A172 (cell line): ENCODE measurements at places on chromosomes 2 and 18.

DNA sequence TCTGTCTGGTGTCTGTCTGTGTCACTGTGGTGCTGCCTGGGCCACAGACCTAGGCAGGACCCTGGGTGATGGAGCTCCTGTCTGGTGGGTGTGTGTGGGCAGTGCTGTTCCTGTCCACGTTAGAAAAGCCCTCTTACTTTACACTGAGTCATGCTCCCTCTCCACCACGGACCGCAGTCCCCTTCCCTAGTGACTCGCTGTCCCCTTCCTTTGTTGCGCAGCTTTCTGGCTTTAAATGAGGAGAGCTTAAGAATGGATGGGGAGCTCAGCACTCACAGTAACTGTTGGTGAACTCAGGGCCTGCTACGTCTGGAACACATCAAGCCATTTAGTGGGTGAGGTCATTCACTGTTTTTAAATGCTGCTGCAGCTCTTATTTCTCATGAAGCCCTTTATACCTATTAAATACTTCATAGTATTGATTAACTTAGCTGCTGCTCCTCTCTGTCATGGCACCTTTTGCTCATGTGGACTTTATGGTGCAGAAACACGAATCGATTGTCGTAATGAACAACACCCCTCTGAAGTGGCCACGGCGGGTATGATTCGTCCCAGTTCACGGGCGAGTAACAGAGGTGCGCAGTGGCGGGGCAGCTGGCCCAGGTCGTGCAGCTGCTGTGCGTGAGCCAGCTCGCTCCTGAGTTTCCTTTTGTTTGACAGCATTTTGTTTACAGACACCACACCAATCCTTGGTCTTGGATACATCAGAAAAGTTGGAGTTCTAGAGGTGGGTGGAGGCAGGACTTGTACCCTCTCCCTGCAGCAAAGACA, 100.4 kb downstream of the LDLRAD4 start:
- DNase-seq = peak; percentile 33

DNA sequence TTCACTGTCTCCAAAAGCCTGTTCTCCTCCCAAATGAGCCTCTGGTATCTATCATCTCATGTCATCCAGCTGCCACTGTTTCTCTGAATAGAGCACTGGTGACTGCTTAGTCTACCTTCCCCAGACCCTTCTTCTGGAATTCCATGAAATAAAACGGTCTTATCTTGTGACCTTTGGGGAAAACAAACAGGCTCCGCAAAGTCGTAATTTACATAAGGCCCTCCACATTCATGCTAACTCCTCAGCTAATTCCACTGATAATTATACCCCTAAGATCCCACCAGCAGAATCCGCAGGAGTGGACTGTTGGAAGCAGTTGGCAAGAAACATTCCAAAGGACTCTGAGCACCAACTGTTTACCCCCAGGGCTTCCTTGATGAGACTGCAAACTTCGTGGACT, 33.9 kb upstream of the CHN1 start:
- DNase-seq = no peak

GRCh38 chr2:240237609-240238174, 97.2 kb upstream of the OTOS start:
- peak; percentile 45 for DNase-seq

GRCh38 chr2:121031568-121032340, 253.2 kb downstream of the TFCP2L1 start:
- DNase-seq = no peak

DNA sequence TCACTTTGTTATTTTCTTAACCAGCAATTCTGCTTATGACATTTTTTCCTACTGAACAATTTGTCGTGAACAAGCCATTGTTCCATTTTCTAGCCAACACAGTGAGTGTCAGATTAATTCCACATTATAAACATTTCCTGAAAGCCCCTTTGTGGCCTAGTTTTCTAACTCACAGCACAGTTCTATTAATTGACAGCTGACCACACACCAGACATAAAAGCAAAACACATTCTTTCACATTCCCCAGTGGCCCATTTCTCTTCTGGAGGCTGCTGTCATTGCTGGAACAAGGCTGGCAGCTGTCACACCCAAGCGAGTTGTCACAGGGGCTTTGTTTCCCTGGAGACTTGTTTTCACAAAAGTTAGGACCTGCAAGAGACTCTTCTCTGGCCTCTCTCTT, 50.7 kb downstream of the RNF152 start:
- no peak for DNase-seq

DNA sequence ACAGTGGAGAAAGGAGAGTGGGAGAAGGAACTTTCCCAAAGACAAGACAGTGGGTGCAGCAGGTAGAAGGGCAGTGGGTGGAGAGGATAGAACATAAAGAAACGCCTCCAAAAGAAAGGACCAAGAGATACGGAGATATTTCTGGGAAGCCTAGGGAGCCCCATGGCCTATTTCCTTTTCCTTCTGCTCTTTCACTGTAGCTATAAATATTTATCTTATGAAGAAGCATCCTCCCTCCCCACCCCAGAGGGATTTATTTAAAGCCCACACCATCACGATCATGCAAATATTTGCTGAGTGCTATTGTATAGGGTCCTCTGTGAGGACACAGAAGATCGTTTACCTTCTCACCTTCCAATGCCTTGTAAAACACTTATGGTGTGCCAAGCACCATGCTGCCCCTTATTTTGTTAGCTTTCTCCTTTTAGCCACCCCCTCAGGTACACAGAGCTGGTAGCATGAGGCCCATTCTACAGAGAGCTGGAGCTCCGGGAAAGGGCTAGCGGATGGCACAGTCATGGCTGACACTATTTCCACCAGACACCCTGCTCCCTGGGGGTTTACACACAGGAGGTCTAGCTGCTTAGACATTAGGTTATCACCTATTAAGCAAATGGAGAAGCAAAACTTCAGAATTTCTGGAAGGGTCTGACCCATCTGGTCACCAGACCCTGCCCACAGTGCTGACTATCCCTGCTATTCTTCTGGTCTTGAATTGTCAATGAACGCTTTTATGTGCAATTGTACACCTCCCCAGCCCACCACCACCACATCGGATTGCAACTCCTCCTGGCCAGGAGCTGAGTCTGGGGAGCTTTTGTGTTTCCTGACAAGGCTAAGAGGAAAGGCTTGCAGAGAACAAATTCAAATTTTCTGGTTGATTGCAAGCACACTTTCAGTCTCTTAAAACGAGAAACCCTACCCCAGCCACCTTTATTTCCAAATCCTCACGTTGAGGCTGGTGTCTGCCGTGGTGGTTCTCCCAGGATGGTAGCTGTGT, 91.8 kb upstream of the KLF7 start:
- DNase-seq = peak; percentile 29

GRCh38 chr2:158662421-158662820, 132.7 kb upstream of the DAPL1 start:
- DNase-seq = no peak

- no peak for DNase-seq
Measured at GRCh38 chr18:54877076-54877475, 48.8 kb downstream of the RAB27B start.

- no peak for DNase-seq
Measured at GRCh38 chr18:39795350-39795749, 2159.7 kb upstream of the PIK3C3 start.

- peak; percentile 6 for DNase-seq
Measured at GRCh38 chr2:181396256-181397123, 60.7 kb upstream of the ITGA4 start.
